Esophagus mucosa (tissue), 1 donor: ENCODE measurements at places on chromosomes 2 and 18.

DNA sequence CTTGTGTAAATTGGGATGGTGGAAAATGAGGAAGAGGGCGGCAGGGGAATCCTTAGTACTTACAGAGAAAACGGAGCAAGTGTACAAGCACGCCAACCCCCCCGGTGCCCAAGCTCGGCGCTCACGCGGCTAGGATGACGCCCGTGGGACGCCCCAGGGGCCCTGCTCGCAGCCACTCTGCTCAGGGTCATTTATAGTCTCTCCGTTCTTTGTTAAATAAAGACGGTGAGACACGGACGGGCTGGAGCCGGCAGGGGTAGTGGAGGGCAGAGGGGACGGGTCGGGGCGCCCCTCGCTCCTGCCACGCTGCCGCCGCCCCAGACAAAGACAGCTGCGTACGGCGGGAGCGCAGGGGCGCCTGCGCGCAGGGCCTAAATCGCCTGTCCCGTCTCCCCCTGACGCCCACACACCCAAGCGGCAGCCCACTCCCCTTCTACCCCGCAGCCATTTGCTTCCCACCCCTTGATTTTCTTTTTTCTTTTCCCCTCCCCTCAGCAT lies 37.8 kb downstream of the PCBP1 start:
- peak; percentile 58 for ATAC-seq

- no peak for ATAC-seq
Measured at GRCh38 chr18:25112821-25113434, 239.0 kb downstream of the ZNF521 start.

GRCh38 chr2:43214253-43214652 lies 12.2 kb downstream of the ZFP36L2 start:
- ATAC-seq, result no peak

- no peak for ATAC-seq
Measured at GRCh38 chr2:168692132-168692744, 110.2 kb upstream of the NOSTRIN start.

DNA sequence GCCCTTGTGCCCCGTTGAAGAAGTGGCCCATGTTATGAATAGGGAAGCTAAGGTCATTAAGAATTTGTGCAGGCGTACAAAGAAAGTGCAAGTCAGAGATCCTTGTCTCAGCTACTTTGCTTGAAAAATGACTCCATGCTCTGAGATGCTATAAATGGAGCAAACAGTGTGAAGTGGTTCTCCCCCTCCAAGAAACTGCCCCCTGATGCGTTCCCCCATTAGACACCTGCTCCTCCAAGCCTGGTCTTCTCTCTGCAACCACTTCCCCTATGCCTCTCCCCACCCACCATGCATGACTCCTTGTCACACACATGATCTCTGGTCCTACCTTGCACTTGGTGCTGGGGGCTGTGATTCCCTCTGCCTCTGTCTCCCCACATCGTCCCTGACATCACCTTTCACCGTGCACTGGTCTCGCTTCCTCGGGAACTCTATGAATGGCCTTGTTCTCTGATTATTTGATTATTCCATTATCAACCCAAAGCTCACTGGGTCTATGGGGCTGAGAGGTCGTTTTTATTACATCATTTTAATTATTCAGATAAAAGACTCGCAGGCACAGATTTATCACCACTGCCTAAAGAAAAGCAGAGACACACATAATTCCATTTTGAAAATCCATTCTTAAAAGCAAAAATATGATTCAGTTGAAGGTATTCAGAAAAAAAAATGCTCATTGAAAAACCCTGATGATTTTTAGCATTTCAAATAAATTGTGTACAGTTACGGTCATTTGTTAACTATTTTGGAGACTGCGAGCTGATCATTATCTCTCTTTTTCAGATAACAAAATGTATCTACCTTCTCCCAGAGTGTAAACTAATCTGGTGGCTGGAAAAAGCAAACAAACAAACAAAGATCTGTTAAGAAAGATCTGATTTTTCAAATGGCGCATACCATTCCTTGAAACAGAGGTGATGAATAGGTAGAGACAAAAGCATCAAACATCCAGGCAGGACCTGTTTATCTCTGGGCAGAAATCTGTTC lies 294.9 kb downstream of the SOX11 start:
- no peak for ATAC-seq
